IMR-90 (cell line): ENCODE measurements at places on chromosomes 5 and 9.

DNA sequence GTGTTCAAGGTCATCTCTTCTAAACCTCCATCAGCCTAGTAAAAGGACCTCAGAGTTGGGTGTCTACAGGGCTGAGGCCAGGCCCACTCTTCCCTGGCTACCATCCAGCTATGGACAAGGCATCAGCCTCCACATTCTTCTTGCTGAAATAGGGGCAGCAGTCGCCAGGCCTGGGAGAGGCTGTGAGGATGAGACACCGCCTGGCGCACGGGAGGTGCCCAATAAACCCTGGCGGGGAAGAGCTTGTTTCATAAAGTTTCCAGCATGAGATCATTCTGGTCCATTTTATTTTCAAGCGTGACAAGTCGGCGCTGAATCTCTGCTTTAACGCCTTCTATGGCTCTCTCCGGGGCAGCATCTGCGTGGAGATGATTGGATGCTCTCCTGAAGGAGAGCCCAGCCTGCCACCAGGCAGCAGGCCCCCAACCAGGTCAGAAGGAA lies 153.4 kb downstream of the OLFM1 start:
- DNase-seq = no peak

DNA sequence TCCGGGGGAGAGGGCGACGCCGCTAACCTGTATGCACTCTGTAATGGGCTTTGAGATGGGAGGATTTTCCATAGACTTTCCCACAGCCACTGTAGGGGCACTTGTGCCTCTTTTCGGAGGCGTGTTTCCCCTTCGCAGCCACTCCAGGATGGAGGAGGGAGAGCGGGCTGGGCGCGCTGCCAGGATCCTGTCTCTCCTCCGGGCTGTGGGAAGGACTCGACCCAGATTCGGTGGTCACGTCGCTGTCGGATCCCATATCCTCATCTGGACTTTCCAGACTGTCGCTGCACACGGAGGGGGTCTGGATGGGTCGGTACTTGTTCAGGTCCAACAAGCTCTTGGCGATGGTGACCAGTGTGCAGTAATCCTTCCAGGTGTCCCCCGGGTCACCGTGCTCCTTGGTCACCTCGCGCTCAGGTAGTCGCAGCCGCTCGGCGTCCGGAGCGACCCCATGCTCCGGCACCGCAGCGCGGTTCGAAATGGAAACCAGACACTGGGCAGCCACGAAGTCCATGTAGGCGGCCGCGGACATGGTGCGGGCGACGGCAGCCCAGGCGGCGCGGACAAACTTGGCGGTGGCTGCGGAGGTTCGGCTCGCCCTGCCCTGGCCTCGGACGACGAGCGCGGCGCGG lies 1.5 kb downstream of the KLF9 start:
- peak; percentile 79 for DNase-seq

DNA sequence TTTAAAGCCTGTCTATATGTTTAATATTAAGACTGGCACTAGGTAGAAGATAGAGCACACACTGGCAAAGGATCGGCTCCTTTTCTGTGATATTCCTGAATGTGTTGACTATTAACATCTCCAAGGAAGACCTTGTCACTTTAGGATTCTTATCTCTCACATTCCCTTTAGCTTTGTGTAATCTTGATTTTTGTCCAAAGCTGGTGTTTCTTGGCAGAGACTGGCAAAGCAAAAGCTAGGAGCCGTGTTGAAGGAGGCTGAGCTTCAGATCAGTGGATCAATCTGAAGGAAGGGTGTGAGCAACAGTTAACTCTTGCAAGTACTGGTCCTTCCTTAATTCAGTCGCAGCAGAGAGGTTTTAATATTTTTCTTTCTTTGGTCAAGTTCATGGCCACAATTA lies 830.4 kb upstream of the ZNF608 start:
- no peak for DNase-seq

GRCh38 chr5:179122411-179123108 lies 62.4 kb downstream of the ZNF354C start:
- no peak for DNase-seq

DNA sequence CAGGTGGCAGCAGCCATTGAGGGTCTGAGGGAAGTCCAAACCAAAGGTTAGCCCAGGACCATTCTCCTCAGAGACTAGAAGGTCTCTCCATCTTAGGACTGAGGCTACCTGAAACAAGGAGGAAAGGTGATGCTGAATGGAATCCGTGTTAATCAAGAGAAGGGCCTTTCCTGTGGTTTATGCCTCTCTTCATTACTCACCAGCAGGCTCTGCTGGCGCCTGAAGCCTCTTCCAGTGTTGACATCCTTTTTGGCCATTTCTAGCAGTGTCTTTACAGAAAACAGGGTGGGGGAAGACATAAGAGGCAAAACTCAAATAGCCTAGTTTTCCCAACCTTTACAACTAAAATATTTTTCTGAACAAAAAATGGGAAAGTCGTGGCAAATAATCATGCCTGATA lies 98.0 kb downstream of the ENC1 start:
- no peak for DNase-seq

- peak; percentile 87 for DNase-seq
Measured at GRCh38 chr5:125696762-125697161, 726.4 kb upstream of the GRAMD2B start.
